NCI-H1105 treated with DMSO at 0.1 percent for 48 hours (cell line): ENCODE measurements at places on chromosomes 3 and 15.

GRCh38 chr3:99720985-99721632, 82.7 kb downstream of the COL8A1 start:
- peak; percentile 93 for DNase-seq

DNA sequence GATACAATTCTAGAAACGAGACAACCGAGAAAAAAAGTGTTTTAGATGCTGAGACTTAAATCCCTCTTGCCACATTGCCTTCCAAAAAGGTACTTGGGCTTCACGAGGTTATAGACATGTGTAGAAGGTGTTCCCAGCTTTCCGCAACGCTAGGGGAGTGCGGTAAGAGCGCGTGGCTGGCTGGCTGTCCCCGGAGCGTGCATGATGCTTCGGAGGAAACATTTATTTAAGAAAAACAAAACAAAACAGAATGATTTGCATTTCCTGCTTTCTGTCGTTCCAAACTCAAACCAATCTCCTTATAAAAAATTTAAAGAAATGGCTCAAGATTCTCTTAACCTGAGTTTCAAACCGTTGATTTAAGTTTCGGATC, 841 bp downstream of the SLC6A20 start:
- DNase-seq, result no peak

DNA sequence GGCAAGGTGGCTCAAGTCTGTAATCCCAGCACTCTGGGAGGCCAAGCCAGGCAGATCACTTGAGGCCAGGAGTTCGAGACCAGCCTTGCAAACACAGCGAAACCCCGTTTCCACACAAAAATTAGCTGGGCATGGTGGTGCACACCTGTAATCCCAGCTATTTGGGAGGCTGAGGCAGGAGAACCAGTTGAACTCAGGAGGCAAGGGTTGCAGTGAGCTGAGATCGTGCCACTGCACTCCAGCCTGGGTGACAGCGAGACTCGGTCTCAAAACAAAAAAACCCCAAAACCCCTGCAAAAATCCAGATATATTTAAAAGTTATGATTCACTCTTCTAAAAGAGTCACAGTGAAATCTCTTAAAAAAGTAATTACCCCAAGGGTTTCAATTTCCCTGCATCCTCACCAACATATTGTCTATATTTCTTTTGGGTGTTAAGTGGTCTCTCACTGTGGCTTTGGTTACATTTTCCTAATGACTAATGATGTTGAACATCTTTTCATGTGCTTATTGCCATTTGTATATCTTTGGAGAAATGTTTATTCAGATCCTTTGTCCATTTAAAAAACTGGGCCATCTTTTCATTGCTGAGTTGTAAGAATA, 73.2 kb upstream of the UBP1 start:
- no peak for DNase-seq

- DNase-seq, result no peak
Observed at GRCh38 chr3:11445883-11446282, 173.7 kb downstream of the ATG7 start.

DNA sequence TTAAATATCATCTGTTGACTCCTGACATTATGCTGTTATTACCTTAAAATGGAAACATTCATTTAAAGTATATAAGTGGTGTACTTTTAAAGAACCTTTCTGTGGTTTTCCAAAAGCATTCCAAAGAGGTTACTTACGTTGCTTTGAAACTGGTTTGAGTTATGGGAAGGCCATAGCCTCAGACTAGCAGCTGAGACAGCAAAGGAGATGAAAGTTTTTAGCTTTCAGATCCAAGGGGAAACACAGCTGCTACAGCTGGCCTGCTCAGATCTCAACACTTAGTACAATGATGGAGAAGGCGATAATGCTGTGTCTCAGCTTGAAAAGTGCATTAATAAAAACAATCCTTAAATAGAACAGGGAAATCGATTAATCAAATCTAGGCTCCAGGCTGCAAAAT, 921.1 kb downstream of the ROBO1 start:
- no peak for DNase-seq

GRCh38 chr3:136351905-136352304, 101.8 kb downstream of the PCCB start:
- no peak for DNase-seq

DNA sequence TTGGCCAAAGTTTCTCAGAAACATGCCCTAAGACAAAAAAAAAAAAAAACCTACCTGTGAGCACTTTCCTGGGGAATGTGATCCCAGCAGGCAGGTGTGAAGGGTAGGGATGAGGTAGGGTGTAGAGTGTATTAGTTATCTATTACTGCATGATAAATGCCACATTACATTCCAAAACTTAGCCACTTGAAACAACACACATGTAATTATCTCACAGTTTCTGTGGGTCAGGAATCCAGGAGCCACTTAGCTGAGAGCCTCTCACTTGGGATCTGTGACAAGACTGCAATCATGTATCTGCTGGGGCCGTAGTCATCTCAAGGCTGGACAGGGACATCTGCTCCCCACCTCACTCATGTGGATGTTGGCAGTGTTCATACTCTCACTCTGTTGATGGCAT, 18.9 kb upstream of the FBN1 start:
- no peak for DNase-seq

GRCh38 chr3:34225821-34226366, 427.5 kb downstream of the PDCD6IP start:
- no peak for DNase-seq

- DNase-seq, result peak; percentile 18
Observed at GRCh38 chr15:76840830-76841460, 64.2 kb downstream of the SCAPER start.

GRCh38 chr15:63968700-63969099, 77.6 kb downstream of the DAPK2 start:
- DNase-seq, result no peak

- DNase-seq, result no peak
Observed at GRCh38 chr15:81560405-81560804, 186.4 kb upstream of the TMC3 start.

DNA sequence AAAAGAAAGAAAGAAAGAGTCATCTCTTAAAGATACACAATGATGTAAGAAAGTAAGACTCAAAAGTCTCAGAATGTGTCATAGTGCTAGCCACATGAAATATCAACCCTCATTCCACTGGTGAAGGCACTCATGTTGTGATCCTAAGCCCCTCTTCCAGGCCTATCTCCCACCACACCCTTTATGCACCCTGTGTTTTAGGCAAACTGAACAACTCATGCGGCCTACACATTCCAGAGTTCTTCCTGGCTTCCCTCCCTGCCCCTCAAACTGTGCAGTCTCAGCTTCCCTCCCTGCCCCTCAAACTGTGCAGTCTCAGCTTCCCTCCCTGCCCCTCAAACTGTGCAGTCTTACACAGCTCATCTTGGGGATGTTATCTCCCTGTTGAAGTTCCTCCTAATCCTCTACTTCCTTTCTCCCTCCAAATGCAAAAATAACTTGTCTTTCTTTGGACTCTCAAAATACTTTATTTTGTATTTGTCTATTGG, 69.0 kb upstream of the FNDC3B start:
- no peak for DNase-seq

DNA sequence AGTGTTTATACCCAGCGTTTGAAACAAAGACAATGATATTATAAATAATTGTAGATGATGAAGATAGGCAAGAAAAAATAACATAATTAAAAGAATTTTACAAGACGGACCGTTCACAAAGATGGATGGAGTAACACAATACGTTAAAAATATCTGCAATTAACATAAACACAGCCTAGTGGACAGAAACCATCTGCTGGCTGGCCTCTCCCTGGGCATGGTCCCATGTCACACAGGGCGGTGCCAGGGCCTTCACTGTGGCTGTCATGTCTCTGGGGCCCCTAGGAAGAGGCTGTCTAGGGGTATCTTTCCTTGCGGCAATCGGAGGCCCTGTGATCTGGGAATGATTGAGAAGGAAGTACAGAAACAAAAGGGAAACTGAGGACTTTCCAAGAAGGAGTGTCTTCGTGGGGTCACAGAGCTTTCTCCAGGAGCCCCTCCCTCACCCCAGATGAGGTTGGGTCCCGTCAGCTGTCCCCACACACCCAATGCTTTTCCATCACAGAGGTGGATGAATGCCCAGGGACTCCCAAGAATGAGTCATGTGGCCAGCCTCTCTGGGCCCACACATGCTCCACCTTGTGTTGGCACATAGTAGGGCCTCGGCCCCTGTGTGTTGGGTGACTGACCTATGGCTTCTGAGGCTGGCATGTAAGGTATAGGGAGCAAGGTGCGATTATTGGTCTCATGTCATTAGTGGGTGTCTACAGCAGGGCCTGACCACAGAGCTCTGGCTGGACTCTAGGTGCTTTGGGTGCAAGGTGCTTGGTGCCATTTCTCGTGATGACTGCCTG, 87.1 kb downstream of the DNAJB8 start:
- no peak for DNase-seq

DNA sequence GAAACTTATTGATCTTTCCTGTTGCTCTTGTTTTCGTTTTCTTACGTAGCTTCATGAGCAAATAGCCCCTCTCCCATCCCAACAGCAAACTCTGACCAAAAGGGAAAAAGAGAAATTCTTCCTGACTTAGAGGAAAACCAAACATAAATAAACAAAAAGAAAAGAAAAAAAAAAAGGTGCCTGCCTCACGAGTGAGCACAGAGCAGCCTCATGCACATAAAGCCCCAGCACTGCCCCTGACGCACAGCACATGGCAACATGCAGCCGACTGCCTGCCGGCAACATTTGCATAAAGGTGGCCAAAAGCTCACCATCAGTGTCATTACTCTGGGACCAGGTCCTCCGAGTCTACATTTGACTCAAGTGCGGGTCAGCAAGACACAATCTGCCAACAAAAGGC, 6.4 kb downstream of the POC1A start:
- DNase-seq, result no peak

GRCh38 chr3:111695636-111696117, 100.5 kb upstream of the ZBED2 start:
- no peak for DNase-seq

GRCh38 chr15:36335224-36335623, 244.2 kb upstream of the CDIN1 start:
- no peak for DNase-seq

DNA sequence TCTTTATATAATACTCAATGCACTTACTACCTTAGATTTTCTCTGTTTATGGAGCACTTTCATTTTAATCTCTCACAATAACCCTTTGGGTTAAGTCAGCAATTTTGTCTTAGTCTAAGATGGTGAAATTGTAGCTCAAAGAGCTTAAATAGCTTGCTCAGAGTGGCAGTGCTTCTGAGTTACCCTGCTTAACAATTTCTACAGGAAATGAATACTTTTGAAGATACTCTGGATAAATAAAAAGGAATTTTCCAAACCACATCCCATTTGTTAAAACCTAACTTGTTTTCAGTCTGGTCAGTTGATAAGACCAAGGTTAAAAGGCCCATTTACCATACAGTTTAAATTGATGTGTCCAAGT, 37.2 kb downstream of the HMG20A start:
- DNase-seq, result no peak

DNA sequence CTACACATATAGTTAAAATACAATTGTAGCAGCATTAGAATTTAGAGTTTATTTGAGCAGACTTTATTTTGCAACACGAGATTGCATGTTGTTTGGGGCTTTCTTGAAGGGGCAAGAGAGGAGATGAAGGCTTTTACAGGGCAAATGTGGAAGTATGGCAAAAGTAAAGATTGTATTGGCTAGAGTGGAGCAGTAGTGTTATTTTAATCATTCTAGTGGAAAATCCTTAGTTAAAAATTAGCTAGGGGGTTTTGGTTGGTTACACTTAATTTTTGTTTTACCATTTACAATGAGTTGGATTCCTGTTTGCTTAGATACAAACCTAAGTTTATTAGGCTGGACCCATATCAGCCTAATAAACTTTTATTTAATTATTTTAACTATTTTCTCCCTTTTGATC, 4.6 kb downstream of the OR5H15 start:
- DNase-seq, result no peak
